HFFc6 (cell line): ENCODE measurements at places on chromosomes 1 and 21.

DNA sequence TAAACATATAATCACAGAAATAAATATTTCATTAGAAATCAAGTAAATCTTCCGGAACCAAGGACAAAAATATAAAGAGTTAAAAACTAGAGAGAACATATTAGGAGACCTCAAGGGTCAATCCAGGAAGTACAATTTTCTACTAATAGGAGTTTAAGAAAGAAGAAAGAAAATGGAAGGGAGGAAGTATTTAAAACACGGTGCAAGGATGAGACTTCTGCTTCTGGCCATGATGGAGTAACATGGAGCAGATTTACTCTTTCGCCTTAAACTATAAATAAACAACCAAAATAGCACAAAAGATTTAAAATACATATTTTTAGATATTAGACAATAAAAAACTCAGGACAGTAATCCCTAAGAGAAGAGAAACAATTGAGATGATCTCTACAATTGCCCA lies 12.6 kb upstream of the IFNAR1 start:
- no peak for DNase-seq

DNA sequence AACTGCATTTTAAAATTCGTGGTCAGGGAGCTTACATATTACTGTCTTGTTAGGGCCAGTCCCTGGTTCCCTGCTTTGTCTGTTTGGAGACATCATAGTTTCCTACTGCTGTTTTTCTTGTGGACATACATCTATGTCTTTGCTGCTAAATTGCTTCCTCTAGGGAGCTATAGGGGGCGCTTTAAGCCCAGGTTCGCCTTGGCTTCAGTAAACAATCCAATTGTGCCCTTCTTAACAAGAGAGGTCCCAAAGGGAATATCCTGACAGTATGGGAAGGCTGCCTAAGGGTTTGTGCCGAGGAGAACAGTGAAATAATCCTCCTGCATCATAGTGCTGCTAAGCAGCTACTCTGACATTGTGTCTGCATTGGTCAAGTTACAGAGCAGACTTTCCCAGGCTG lies 112.5 kb downstream of the USH2A start:
- peak; percentile 27 for DNase-seq

DNA sequence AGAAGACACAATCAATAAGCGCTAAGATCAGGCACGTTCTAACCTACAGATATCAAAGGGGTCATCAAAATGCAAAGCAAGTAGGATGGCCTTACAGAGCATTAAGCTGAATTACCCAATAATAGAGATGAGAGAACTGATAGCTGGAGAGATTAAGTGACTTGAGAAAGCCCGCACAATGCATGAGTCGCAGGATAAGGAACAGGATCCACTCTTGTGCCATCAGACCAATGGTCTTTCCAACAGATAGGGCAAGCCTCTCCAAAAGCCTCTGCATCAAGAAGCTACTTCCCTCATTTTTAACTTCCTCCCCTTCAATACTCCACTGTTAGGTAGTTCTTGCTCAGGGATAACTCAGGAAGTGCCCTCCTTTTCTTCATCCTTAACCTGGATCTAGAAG lies 2.6 kb downstream of the CHML start:
- DNase-seq, result peak; percentile 8

DNA sequence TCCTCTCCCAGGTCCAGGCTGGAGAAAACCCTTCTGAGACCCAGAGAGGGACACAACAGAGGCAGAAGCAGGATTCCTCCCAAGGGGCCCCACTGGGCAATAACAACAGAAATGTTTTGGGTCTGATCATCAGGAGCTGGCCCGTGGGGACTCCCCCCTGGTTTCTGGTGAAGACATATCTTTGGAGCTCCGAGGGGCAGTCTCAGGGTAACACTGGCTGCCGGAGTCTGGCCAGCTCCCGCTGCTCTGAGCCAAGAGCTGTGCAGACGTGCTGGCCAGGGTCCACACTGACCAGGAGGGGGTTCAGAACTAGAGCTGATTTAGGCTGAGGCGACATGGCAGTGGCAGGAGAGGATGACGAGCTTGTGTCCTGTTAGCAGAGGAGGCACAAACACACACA lies 13.1 kb downstream of the ECE1 start:
- DNase-seq, result no peak

- no peak for DNase-seq
Observed at GRCh38 chr1:22417466-22417865, 34.2 kb upstream of the ZBTB40 start.

DNA sequence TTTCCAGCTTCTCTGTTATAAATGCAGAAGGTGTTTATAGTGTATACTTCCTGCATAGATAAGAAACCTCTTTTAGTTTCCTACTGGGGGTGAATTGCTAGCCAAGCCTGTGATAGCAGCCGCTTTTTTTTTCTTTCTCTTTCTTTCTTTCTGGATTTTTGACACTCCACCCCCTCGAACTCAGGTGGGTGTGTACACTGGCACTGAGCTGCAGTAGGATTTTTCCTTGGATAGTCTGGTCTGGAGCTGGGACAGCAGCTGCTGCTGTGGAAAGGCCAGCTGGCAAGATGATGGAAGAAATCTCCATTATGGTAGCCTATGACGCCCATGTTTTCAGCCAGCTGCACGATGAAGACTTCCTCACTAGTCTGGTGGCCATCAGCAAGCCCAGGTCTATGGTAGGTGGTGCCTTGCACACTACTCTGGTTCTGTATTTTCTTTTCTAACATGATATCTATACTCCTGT lies 122.5 kb upstream of the CACYBP start:
- no peak for DNase-seq

DNA sequence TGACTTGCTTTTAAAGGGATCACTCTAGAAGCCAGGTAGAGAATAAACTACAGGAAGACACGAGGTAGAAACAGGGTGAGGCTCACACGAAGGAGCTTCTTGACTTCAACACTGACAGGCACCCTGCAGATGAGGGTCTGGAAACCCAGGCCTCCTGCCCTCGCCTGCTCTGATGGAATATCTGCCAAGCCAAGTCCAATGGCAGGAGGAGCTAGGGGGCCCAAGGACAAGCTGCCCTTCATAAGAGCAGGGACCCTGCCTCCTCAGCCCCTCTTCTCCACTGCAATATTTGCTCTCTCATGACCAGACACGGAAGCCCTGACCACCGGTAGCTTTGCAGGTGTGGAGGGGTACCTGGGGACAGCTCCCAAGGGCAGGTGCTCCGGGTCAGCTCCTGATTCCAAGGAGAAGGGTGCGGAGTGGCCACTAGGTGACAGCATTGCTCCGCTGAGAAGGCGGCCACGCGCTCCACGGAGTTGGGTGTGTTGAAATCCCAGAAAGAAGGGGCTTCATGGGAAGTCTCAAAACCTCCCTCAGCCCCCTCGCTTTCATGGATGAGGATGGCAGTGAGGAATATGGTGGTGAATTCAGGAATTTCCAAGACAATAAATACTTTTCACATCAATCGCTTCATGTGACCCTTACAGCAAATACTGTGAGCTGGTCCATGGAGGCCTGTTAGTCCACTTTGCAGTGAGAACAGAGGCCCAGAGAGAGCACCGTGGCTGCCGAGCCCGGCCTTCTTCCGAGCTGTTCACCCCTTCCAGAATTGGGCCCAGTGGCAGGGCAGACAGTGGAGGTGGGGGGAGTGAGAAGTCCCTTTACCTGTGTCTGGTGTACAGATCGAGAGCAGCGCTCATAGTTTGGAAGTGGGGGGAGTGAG lies 33.2 kb upstream of the PAX7 start:
- DNase-seq, result no peak

- DNase-seq, result no peak
Observed at GRCh38 chr1:20184997-20185833, 681 bp upstream of the UBXN10 start.

DNA sequence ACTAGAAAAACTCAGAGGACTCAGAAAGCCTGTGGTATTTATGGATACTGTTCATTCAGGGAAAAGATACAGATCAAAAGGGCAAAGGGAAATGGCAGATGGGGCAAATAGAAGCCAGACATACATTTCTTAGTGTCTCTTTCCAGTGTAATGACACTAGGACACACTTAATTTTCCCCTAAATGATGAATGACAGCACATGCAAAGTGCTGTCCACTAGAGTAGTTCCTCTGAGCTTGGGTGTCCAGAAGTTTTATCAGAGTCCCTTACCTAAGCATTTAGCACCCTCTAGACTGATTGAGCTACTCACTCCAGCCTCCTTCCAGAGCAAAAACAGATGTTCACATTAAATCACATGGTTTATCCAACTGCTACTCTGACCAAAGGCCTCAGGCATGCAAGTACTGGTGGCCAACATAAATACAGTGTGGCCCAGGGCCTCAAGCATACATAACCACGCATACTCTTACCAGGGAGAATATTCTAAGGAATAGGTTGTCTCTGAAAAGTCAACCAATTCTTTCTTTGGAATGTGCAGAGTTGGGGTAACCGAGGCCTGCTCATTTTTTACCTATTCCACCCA lies 166.9 kb downstream of the NCAM2 start:
- DNase-seq, result peak; percentile 89
